ENCODE measurements at places on chromosomes 1 and 21.

- DNase-seq: peak; percentile 20
These were observed 38.4 kb upstream of the SPAG17 start for GRCh38 chr1:118223426-118223825.

GRCh38 chr21:20272791-20273362 lies 725.3 kb upstream of the NCAM2 start:
- DNase-seq: no peak

DNA sequence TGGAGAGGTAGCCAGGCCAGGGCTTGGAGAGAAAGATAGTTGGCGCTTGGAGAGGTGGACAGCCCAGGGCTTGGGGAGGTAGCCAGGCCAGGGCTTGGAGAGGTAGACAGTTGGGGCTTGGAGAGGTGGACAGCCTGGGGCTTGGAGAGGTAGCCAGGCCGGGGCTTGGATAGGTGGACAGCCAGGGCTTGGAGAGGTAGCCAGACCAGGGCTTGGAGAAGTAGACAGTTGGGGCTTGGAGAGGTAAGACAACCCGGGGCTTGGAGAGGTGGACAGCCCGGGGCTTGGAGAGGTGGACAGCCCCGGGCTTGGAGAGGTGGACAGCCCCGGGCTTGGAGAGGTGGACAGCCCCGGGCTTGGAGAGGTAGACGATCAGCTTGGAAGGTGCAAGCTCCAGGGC lies 7.7 kb downstream of the LSS start:
- no peak for DNase-seq

- peak; percentile 42 for DNase-seq
These were observed 1262.8 kb upstream of the PRMT6 start for GRCh38 chr1:105793536-105794146.

DNA sequence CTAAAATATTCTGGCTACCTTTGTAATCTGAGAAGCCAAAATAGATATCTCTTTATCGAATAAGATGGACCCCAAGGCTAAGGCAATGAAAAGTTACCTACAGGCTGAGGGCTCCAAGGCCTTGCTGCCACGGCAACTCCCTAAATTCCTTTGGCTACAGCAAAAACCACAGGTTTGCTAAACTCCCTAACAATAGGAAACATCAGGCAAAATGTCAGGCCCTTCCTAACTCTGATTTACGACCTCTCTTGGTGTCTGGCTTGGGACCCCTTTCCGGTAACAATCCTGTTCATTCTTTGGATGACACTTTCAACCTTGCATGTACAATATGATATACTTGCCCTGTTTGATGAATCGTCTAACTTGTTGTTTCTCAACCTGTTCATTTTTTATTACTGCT lies 11.3 kb upstream of the OR2T8 start:
- DNase-seq: no peak
